H4 (cell line): ENCODE measurements at places on chromosomes 5 and 9. TPM values are rescaled to one million over a fixed set of nuclear protein-coding genes. Genes with fewer than 3 reads are reported as not detected.

DNA sequence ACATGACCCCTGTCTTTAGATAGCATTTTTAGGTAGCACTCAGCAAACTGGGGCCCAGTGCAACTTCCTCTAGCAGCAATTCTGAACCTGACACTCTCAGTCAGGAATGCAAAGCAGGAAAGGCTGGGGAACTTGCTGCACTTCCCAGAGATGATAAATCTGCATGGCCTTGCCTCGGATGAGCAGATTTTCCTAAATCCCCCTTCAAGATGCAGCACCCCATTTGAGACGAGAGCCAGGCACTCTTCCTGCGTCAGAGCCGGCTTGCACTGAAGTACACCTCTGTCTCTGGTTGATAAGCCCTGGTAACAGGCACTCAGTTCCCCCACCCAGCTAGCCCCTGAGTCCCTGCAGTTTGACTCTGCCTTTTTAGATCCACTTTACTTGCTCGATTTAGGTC is 296.7 kb upstream of the PANK3 start:
- DNase-seq = no peak

DNA sequence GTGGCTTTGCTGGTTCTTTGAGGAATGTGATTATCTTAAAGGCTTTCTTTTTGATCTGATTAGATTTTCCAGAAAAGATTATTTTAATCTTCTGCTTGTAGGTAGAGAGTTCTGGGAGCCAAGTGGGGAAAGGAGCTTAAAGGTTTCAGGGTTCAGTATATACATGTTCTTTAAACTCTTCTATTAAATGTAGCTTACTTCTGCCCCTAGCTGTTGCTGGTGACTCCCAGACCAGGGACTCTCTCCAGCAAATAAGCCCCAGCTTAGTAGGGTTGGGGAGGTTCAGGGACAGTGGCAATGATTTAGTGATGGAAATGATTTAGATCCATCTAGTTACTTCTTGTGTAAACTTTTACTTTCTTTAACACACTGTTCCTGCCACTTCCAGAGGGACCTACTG is 72.2 kb downstream of the SLC12A2 start:
- no peak for DNase-seq

DNA sequence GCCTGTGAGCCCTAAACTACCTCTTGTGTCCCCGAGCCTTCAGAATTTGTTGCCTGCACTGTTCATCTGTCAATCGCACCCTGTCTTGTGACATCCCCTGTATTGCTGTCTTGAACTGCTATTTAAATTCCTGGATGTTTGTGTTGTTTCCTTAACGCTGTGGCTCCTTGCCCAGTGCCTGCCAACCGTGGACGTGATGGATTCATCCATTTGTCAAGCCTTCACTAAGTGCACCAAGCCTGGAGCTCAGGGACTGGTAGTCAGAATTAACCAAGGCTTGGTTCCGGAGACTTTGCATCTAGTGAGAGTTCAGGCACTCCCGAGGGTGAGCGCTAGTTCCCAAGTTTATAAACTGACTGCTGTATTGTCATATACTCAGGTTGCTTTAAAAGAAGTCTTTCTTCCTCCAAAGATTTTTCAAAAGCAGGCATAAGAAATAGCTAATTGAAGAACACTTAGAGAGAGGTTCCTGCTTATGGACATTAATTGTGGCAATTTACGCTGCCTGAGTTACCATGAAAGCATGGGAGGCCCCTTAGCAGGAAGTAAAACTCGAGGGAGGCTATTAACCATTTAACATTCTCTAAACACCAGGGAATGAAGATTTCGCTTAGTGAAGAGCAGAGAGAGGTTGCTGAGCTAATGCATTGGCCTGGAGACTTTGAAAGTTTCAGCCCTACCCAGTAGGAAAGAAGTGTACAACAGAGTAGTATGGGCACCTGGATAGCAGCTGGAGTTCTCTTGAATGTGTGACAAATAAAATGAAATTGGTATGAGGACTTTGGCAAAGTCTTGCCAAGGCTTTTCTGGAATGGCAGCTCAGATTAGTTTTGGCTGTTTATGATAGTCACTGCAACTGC is 29.0 kb downstream of the RGS3 start:
- no peak for DNase-seq

PCDHGC5 gene
- total RNA-seq = 0.06 and 0.18 TPM in 2 replicates

CARD9 gene
- 0.17 and 0.18 TPM in 2 replicates for total RNA-seq

GMCL2 gene
- not detected in 2 replicates for total RNA-seq
